ENCODE measurements at places on chromosomes 2 and 18.
A peak's percentile ranks its signal among the peaks of the same experiment; 100 is the strongest.

DNA sequence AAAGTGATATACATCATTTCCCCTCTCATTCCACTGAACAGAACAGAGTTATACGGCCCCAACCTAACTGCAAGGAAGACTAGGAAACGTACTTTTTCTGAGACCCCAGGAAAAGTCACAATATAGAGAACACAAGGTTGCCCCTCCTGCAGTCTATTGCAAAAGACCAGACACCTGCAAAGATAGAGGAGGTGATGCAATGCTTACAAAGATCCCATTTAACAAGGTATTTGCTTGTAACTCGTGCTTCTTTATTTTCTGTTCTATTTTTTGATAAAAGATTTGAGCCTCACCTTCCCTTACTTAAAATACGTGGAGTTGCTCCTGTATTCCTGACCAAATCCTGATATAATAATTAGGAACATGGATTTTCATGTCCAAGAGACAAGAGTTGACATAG lies 793.0 kb upstream of the ID2 start:
- DNase-seq: no peak

DNA sequence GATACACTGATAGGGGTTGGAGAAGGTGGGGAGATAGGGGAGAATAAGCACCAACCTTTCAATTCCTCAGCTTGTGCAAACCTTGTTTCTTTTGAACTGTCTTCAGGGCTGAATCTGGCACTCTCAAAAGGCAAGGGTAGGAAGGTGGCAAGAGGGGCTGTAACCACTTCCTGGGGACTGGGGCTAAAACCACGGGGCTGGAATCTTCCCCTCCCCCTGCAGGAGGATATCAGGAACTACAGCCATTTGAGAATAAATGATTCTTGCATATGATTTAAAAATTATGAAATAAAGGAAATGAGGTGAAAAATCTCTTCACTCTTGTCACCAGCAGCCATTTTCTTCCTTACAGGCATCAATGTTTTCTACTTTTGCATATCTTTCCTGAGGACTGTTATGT lies 50.8 kb downstream of the ATOH8 start:
- DNase-seq: peak; percentile 21

- DNase-seq: no peak
These were observed 107.8 kb downstream of the MGAT5 start for GRCh38 chr2:134361648-134362047.

- DNase-seq: no peak
These were observed 639.9 kb downstream of the DCC start for GRCh38 chr18:52979892-52980291.

DNA sequence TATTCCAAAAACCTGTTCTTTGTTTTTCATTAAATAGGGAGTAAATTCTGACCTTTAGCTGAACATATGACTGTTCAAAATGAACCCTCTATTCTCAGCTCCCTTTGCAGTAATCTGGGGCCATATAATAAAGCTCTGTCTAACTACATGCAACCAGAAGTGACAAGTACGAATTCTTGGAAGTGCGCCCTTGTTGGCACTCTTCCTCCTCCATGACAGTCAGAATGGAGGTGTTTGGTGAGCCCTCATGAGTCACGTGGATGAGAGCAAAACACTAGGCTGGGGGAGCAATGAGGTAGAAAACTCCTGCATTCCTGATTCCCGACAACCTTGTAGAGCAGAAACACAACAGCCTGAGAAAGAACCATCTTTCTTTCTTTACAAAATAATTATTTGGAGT lies 552.9 kb downstream of the FBXO15 start:
- no peak for DNase-seq

DNA sequence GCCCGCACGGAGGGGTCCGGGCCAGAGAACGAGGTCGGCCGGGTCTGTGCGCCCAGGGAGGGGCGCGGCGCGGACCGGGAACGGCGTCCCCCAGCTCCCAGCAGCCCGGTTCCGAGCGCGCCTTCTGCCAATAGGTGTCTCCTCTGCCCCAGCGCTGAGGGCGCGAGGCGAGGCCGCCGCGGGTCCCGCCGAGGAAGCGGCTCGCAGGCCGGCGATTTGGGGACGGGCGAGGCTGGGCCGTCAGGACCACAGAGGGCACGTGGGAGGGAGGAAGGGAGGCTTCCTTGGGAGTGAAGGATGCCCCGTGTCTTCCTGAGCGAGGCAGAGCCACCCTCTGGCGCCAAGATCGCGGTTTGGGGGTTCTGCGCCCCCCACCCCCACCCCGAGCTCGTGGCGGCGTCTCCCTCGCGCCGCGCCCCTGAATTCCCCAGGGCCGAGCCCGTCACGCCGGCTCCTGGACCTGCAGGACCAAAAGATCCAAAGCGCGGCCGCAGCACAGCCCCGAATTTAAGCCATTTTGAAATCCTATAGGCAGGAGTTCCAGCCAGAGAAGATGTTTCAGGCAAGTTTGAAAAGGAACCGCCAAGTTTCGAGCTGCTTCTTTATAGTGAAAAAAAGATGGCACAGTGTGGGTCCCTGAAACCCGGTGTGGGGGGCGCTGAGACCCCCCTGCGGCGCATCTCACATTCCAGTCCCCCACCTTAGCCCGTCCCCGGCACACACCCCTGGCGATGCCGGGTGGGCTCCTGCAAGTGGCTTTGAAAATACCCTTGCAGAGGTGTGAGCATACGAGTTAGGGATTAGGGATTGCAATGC lies 909 bp downstream of the NFATC1 start:
- DNase-seq: no peak

DNA sequence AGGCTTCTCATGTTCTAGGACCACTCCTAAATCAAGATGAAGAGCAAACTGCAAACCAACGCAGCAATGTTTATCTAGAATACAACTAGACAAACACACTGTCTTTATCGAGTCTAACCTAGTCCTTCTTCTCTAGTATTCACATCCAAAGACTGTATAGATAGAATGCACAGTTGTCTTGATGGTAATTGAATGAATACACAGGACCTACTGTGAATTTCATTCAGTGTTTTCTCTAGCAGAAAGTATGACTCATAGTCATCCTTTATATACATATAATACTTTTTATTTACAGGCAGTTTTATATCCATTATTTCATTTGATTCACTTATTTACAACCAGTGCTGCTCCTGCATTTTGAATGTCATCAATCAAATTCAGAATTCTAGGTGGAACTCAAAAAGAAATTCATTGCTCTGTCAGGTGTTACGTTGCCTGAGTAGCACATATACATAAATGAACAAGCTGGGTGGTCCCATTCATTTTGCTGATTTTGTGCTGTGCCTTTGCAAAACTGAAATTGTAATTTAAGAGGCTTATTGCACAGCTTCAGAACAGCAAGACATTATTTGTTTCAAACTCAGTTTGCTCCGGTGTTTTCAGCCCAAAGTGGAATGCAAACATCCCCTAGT lies 374.8 kb downstream of the EPHA4 start:
- DNase-seq: no peak

DNA sequence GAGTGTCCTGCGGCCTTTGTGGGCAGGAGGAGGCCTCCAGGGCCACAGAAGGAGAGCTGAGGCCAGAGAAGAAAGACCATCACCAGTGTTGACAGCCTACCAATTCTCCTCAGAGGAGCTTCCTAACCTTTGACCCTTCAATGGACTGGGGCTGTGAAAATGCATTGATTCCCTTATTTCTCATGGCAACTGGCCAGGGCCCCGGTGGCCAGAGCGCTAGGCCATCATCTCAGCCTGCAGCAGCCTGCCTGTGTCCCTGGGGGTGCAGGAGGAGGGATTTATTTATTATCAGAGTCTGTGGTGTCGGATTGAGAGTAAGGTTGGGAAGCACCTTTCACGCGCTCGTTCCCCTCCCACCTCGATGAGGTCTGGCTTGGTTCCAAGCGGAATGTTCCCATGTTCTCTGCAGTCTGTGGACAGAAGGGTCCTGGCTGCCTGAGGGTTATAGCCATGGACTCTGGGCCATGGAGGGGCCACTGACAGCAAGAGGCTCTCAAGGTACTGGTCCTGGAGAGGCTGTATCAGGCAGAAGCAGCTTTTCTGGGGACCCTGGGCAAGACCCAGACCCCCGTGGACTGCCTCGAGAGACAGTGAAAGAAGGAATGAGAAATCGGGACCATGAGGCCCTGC lies 53.8 kb downstream of the CYP27C1 start:
- DNase-seq: no peak

GRCh38 chr2:20427931-20428526 lies 18.8 kb upstream of the RHOB start:
- no peak for DNase-seq

GRCh38 chr2:168781191-168781817 lies 21.1 kb upstream of the NOSTRIN start:
- peak; percentile 62 for DNase-seq

DNA sequence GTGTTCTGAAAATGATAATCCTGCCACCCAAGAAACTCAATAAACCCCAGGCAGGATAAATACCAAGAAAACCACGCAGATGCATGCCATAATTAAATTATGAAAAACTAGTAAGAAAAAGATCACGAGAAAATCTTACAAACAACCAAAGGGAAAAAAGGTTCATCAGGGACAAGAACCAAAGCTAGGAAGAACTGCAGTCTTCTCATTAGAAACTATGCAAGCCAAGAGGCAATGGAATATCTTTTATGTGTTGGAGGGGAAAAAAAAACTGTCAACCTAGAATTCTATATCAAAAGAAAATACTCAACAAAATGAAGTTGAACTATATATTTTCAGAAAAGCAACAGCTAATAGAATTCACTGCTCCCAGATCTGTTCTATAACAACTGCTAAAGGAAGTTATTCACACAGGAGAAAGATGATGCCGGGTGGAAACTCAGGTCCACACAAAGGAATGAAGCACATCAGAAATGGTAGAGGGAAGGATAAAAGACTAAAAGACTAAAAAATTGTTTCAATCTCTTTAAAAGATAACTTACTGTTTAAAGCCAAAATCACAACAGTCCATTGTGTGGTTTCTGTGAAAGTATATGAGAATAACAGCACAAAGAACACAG lies 55.0 kb downstream of the NDUFA10 start:
- peak; percentile 24 for DNase-seq

DNA sequence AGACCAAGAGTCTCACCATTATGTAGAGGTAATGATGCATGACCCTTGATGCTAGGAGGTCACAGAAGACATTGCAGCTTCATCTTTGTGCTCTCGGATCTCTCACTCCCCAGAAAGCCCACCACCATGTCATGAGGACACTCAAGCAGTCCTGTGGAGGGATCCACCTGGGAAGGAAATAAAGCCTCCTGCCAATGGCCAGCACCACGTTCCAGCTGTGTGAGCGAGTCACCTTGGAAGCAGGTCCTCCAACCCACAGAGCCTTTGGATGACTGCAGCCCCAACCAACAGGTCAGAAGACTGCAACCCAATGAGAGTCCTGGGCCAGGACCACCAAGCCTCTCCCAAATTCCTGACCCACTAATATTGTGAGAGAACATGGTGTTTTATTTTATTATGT lies 38.4 kb downstream of the CYP26B1 start:
- DNase-seq: no peak

DNA sequence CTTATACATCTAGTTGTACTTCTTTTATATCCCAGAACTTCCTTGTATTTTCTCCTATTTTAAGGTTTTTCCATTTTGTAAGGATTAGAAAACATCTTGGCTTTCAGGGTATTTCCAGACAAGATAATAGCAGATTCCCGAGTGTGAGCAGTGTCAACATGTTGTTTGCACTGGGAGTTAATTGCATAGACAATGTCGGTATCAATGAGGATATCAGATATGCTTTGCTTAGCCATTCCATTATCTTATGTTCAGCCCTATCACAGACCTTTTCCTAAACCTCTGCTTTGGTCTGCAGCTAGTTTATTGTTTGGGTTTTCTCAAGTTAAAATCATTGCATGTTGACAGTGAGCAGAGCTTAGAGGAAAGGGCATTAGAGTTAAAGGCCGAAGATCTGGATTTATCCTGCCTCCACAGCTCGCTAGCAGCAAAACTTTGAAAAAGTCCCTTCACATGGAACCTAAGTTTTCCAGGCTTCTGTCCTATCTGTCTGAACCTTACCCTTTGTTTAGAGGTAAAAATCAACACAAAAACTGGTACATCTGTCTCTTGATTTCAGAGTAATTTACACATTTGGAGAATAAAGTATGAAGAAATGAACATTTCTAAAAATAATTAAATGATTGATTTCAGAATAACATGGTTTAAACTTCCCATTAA lies 355.4 kb downstream of the KIAA1328 start:
- no peak for DNase-seq

DNA sequence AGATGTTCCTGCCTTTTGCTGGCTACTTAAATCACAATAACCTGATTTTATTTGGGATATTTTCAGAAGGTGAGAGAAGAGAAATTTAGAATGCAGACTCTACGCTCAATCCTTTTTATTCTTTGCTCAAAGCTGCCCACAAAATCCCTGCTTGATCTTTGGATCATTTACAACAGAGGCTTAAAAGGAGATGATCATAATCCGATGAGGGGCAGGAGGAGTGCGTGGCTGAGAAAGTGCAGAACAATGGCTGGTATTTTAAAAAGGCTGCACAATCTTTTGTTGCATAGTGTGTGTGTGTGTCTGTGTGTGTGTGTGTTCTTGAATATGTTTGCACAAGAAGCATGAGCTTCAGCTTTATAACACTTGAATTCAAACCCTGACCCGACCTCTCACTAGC lies 256.3 kb upstream of the MYT1L start:
- no peak for DNase-seq

DNA sequence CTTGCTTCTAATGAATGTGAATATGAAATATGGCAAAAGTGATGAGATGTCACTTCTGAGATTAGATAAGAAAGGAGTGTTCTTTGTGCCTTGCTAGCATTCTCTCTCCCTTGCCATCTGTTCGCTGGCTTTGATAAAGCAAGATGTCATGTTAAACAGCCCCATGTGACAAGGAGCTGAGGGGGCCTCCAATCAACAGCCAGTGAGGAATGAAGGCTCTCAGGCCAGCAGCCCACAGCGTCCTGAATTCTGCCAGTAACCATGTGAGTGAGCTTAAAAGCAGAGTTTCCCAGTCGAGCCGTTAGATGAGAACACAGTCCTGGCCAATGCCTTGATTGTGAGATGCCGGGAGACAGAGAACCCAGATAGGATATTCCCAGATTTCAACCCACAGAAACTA lies 198.8 kb downstream of the IRS1 start:
- DNase-seq: no peak

GRCh38 chr2:111698743-111699554 lies 185.0 kb downstream of the ANAPC1 start:
- peak; percentile 99 for DNase-seq

GRCh38 chr18:65706646-65707045 lies 44.2 kb upstream of the CDH7 start:
- no peak for DNase-seq

GRCh38 chr18:35289727-35290093 lies 319 bp downstream of the ZSCAN30 start:
- no peak for DNase-seq

GRCh38 chr2:54308186-54308585 lies 52.2 kb upstream of the TSPYL6 start:
- peak; percentile 10 for DNase-seq

DNA sequence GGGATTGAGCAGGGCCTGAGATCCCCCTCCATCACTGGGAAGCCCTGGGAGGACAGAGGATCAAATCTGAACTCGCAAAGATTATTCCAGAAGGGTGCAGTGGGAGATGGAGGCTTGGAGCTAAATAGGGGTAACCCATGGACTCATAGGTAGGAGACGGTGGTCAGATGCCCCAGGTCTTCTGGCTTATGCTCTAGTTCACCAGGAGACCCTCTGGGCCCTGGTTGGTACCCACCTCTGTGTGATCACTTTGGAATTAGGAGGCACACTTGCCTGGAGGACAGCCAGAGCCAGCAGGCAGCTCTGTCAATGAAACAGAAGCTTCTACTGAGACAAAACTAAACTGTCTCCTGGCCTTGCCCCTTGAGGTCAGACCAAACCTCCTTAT lies 110.6 kb downstream of the TGFA start:
- DNase-seq: no peak

- no peak for DNase-seq
These were observed 194.4 kb downstream of the SH3BP4 start for GRCh38 chr2:235146206-235146605.

GRCh38 chr2:172914341-172915008 lies 161.2 kb upstream of the MAP3K20 start:
- DNase-seq: no peak
